ENCODE measurements at places on chromosomes 2 and 18.

- DNase-seq = no peak
These were observed 70.0 kb upstream of the NDUFV2 start for GRCh38 chr18:9032519-9032918.

GRCh38 chr2:239259173-239259572 lies 141.6 kb downstream of the HDAC4 start:
- DNase-seq = no peak

- no peak for DNase-seq
These were observed 11.1 kb downstream of the TTL start for GRCh38 chr2:112493048-112493447.

DNA sequence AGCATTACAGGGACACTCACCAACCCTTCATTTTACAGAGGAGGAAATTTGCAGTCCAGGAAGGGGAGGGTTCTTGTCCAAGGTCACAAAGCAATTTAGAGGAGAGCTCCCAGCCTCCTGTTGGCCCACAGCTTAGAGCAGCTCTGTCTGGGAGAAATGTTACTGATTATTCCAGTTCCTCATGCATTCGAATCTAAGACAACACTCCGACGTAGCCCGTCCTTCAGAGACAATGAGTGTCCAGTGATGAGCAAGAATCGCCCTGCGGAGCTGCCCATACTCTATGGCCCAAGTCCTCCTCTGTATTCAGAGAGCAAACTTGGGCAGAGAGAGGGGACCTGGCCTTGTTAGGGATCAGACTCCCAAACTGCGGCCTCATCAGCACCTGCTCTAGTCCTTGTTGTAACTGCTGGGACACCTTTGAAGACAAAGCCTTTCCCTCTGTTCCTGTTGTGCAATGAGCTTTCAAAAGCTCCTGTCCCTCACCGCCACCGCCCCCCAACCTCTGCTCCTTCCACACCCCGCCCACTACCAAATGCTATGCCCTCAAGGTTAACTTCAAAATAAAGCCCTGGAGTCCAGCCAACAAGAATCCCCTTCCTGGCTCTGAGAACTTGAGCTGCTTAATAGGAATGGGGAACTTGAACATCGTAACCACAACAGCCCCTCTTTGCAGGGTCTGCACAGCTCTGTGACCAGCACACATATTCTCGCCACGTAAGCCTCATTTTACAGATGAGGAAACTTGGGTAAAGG lies 234.8 kb upstream of the SMAD2 start:
- no peak for DNase-seq

DNA sequence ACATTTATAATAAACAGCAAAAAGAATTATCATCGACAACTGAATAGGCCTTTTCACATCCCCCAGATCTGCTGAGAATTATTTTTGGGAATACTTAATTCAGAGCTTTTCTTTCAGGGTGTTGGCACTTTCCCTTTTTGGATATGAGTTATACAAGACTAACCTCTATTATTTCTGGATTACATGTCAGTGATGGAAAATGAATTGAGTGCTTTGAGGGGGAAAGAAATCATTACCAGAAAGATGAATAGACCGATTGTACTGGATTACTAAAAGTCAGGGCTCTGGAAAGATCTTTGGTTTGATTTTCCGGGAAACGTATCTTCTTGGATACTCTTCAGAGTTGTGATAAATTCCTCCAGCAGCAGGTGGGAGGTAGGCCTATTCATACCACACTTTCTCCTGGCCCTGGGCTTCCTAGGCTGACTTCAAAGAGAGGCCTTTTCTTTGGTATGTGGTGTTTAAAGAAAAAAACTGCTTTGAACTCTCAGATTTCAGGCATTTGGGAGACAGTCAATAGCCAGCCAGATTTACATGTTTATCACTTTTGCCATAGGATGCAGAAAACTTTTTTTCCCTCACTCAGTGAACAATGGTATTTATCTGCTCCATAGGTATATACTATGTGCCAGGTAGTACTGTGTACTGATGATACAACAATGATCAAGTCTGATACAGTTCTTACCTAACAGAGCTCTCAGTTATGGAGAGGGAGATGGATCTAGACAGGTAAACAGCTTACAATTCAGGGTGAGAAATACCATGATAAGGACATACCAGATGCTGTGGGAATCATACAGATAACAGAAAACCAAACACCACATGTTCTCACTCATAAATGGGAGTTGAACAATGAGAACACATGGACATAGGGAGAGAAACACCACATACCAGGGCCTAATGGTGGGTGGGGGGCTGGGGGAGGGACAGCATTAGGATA lies 63.3 kb upstream of the ACTR3 start:
- DNase-seq = no peak

DNA sequence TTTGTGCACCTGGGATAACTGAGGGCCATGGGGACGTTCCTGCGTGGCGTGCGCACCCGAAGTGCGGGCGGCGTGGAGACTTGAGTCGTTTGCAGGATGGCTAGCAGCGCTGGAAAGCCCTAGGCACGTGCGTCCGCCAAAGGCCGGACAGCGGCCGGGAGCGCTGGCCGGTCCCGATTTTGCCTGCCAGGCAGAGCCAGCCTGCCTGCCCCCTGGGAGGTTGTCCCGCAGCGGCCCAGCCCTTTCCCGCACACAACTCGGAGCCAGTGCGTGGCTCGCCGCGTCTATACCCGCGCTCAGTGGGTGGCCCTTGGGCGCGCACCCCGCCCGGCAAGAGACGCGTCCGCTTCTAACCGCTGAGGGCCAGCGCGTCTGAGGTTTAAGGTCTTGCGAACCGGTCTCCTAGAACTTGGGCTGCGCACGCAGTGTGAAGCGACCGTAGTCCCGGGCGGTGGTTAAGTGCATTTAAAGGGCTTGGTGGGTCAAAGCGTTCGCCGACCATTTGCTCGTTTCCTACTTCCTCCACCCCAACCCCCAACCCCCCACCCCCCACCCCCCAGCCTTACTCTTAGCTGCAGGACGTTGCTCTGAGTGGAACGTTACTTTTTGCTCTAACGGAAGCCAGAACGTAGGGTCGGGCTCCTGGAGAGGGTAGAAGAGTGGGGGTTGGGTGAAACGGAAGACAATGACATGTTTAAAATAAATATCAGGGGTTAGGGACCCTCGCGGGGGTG lies 627 bp downstream of the CDCA7 start:
- DNase-seq = peak; percentile 58

- no peak for DNase-seq
These were observed 5.7 kb downstream of the MGAT5 start for GRCh38 chr2:134259571-134259970.

GRCh38 chr2:207311316-207312005 lies 145.7 kb upstream of the KLF7 start:
- peak; percentile 100 for DNase-seq

DNA sequence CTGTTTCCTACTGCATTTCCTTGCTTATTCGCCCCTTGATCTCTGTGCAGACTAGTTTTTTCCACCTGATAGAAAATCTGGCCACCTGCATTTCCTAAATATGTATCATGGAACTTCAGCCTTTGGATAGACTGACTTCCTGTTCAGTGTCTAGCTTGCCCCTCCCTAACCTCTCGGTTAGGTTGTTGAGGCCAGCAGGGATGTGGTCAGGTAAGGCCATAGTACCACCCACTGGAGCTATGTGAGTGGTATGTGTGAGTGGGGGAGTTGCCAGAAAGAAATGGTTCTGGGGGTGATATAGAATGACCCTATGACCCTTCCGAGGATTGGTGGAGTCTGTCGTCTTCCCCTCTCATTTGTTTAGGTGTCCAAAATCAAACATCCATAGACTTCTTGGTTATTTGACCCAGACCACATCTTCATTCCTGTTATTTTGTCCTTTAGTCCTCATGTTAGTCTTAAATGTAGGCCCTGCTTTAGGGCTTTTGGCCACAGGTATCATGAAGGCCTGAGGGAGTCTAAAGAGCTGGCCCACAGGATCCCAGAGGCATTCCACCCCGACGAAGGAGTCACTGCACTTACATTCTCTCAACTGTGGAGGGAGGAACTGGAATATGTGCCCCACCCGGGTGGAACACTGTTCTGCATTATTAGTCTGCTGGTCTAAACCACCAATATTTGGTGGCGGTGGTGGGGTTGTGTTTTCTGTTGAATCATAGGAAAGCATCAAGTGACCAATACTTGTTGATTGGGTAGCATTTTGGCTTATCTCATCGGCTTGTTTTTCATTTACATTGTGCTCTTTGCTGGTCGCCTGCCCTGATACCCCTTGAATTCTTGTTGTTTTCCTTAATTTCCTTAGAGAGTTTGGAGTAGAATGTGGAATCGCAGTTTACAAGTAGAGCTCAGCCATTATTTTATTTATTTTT lies 21.9 kb downstream of the CAB39 start:
- no peak for DNase-seq

DNA sequence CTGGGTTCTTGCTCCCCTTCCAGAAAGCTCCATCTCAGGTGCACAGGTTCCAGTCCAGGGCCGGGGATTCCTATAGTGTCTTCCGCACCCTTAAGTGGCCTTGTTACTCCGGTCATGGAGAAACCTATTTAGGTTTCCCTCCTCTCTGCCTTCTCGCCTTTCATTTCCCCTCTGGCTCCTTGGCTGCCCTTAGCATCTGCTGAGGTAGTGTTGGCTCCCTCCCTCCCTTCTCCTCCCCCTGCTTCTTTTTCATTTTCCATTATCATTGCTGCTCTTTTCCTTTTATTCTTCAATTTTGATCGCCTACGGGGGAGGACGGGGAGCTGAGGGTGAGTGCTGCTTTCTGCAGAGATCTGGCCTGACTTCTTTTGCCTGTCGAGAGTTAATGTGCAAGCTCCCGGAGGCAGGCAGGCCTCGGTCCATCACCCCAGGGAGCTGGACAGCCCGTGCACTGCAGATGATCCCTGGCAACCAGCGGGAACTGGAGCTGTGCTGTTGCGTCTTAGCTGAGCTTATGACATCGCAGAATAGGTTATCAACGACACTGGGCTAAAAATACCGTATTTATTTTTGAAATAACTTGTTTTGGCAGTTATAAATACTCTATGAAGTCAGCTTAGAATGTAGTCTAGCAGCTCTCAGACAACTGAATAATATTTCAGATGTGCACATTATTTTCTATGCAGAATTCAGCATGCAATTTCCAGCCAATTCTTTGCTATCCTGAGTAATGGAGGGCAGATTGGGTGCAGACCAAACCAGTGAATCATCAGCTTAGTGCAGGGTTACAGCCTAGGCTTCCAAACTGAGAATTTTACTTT lies 141.9 kb downstream of the SLC4A3 start:
- peak; percentile 46 for DNase-seq

- no peak for DNase-seq
These were observed 238.7 kb upstream of the SOX11 start for GRCh38 chr2:5453220-5454050.

DNA sequence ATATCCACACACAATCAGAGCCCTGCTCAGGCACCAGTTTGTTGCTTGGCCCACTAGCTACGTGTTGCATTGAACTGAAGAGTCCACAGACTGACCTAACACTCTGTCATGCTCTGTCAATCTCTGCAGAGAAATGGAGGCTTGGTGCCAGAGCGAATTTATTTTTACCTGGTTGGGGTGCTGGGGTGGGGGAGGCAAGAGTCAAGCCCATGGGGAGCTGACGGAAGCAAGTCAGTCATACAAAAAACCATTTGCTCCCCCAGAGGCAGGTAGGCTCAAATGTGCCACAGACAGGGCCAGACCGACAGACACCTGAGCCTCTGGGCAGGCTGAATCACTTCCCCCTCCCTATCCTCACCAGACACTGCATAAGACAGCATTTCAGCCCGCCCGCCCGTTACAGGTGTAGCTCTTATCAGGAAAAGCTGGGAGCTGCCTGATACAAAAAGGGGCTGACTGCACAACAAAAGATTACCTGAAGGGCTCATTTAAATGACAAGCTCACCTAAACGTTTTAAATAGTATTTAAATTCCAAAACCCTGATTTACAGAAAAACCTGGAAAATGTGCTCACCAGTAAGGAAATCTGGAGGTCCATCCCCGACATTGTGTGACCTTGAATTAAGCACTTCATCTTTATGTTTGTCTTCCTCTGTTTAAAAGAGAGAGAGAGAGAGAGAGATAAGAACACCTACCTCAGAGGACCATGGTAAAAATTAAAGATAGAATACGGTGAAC lies 2.1 kb upstream of the PCBP1 start:
- DNase-seq = no peak

DNA sequence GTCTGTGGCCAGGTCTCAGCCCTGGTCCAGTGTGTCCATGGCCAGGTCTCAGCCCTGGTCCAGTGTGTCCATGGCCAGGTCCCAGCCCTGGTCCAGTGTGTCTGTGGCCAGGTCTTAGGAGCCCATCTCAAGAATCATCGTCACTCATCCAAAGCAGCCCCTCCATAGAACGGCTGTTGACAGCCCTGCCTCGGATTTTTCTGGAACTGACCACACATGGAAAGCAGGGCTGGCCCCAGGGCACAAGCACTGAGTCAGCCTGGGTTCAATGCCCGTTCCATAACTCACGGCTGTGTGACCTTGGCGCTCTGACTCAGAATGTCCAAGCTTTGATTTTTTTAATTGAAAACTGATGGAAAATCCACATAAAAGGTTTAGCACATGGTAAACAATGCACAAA lies 59.9 kb upstream of the SNTG2 start:
- DNase-seq = peak; percentile 56

- DNase-seq = no peak
These were observed 105.5 kb downstream of the BCL2 start for GRCh38 chr18:63213936-63214671.

DNA sequence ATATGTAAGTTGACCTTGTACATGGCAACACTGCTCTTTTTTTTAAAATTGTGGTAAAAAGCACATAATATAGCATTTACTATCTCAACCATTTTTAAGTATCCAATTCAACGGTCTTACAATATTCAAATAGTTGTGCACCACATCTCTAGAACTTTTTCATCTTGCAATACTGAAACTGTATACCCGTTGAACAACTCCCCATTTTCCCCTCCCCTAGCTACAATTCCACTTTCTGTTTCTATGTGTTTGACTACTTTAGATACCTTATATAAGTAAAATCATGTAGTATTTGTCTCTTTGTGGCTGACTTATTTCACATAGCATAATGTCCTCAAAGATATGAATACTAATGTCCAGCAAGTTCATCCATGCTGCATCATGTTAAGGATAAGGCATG lies 452.1 kb downstream of the TXNL1 start:
- no peak for DNase-seq

DNA sequence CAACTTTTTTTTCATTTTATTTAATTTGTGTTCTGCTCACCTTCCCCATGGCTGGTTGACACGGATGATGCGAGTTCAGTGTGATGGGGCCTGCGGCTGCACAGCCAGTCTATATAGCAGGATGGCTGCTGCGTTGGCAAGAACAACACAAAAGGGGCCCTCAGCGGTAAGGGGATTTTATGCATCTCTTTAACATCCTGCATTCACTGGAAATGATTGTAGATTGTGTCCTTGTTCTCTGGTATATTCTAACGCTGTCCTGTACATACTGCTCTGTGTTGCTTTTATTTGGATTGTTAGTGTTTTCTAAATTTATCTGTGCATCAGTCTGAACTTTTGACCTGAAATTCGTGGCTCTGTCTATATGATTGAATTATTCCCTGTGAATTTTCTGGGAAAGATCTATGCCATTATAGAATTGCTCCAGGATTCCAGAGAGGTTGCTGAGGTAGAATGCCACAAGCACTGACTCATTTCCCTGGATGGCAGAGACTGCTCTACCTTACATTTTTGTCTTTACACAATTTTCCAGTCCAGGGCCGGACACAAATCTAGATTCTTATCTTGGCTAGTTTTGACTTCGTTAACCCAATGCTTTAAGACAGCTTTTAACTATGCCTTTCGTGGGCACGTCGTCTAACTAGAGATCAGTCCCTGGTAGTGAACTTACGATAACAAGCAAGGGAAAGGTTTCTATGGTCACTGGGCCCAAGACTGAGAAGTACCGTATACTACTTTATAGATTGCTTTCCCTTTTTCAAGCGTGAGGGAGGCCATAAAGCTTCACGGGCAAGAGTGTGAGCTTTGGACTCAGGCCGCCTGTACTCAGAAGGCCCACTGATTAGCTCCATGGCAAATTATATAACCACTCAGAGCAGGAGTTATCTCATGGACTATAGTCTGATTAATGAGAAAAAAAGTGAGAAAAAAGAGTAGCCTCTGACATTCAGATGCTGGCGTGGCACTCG lies at the start of gene CRYGC:
TSS of gene CRYGC (minus strand) at position 85 of the 968 bp plus-strand sequence. CDS start at position 49, 36 bp downstream.
- no peak for DNase-seq

Data from fibroblast of mammary gland (primary cell).